ENCODE measurements at places on chromosomes 7 and 10. TPM values are rescaled to one million over a fixed set of nuclear protein-coding genes. Genes with fewer than 3 reads are reported as not detected.

GRCh38 chr7:111735661-111736551, 173.6 kb upstream of the IMMP2L start:
- H3K36me3 ChIP-seq = no peaks in the 10 kb centered on the region
- no peaks in the 10 kb centered on the region for H3K27me3 ChIP-seq
- H3K4me1 ChIP-seq = no peaks in the 10 kb centered on the region
- no peak overlapping the region for H3K4me3 ChIP-seq
- no peak overlapping the region for H3K27ac ChIP-seq

- H3K27me3 ChIP-seq = no peaks in the 10 kb centered on the region
- no peak overlapping the region for H3K4me3 ChIP-seq
- DNase-seq = no peak
- no peak overlapping the region for H3K27ac ChIP-seq
- H3K4me1 ChIP-seq = no peaks in the 10 kb centered on the region
- no peaks in the 10 kb centered on the region for H3K36me3 ChIP-seq
Measured at GRCh38 chr7:135100856-135101255, 47.0 kb upstream of the TMEM140 start.

DNA sequence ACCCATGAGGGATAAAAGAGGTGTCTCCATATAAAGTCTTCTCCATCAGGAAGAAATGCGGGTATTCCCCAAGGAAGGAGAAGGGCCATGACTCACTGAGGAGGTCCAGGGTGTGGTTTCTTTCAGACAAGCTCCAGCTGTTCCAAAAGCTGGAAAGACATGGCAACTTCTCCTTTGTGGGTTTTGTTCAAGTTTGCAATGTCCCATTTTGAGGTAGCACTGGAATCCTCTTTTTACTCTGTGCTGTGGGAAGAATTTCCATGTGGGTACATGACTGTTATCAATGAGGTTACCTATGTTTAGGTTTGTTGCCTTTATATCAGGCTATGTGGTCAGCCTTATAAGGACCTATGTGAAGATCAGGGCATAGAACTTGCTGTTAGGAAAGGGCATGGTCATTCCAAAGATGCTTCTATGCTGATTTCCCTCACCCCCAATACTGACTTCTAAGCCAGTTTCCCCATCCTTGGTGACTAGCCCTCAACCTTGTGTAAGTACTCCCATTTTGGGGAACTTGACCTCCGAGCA, 697.5 kb downstream of the INHBA start:
- no peak overlapping the region for H3K27ac ChIP-seq
- no peaks in the 10 kb centered on the region for H3K27me3 ChIP-seq
- H3K36me3 ChIP-seq = no peaks in the 10 kb centered on the region

DNA sequence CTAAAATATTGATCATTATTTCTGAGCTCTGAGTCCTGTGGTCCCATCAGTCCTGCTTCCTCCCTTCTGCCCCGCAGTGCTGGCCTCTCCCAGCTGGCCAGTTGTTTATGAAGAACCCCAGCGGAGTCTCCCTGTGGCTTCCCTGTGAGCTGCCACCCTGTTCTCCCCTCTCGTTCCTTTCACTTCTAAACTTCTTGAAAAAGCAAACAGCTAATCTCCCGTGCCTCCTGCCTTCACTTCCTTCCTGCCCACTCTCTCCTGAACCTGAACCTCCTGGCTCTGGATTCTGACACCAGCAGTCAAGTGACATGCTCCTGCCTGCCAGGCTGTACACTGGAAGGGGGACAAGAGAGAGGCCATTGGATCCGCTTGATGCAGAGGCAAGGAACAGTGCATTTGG, 63.7 kb upstream of the ZPBP start:
- H3K27me3 ChIP-seq = no peaks in the 10 kb centered on the region
- no peak overlapping the region for H3K27ac ChIP-seq
- H3K4me3 ChIP-seq = no peak overlapping the region
- H3K4me1 ChIP-seq = no peaks in the 10 kb centered on the region
- no peaks in the 10 kb centered on the region for H3K36me3 ChIP-seq

- no peaks in the 10 kb centered on the region for H3K27me3 ChIP-seq
- no peak for DNase-seq
- no peak overlapping the region for H3K27ac ChIP-seq
- H3K4me1 ChIP-seq = peaks cover under 1% of the 10 kb centered on the region
Measured at GRCh38 chr7:157925383-157925875, 588.6 kb downstream of the DNAJB6 start.

DNA sequence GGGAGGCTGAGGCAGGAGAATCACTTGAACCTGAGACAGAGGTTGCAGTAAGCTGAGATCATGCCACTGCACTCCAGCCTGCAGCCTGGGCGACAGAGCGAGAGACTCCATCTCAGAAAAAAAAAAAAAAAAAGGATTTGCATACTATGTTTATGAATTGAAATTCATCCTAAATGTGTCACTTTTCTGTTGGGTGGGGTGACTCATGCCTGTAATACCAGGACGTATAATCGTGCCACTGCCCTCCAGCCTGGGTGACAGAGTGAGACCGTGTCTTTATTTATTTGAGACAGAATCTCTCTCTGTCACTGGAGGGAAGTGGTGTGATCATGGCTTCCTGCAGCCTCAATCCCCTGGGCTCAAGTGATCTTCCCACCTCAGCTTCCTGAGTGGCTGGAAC, 5.8 kb downstream of the ZNF212 start:
- H3K36me3 ChIP-seq = peaks cover 2% of the 10 kb centered on the region
- no peaks in the 10 kb centered on the region for H3K27me3 ChIP-seq
- no peak overlapping the region for H3K27ac ChIP-seq

- no peaks in the 10 kb centered on the region for H3K4me1 ChIP-seq
- no peak for DNase-seq
- H3K27me3 ChIP-seq = no peaks in the 10 kb centered on the region
- no peaks in the 10 kb centered on the region for H3K36me3 ChIP-seq
- no peak overlapping the region for H3K27ac ChIP-seq
- H3K4me3 ChIP-seq = no peak overlapping the region
Measured at GRCh38 chr7:104971290-104972071, 42.5 kb upstream of the KMT2E start.

DNA sequence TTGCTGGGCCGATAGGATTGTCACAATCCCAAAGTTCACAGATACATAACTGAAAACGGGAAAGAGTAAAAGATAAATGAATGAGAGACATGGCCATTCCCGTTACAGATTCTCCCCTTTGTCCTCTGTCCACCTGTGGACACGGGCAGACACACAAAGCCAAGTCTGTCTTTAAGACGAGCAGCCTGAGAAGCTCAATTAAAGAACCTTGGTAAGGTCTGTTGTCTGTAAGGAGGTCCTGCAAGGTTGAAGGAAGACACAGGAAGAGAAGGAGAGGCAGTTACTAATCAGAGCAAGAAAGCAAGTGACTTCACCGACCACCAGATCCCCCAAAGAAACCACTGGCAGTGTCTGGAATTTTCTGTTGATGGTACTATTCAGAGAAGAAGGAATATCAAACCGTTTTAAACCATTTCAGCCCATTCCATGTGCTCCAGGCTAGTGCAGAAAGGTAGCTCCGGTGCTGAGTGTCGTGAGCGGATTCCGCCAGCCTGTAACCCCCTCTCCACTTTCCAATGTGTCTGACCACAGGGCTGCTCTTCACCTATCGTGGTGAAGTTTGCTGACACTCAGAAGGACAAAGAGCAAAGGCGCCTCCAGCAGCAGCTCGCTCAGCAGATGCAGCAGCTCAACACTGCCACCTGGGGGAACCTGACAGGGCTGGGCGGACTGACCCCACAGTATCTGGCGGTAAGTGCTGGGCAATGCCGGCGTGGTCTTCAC, 252.6 kb downstream of the CELF2 start:
- no peaks in the 10 kb centered on the region for H3K4me1 ChIP-seq
- DNase-seq = peak; percentile 95
- H3K36me3 ChIP-seq = no peaks in the 10 kb centered on the region

GRCh38 chr10:108360187-108360586, 1195.7 kb upstream of the SORCS1 start:
- H3K27ac ChIP-seq = no peak overlapping the region
- DNase-seq = no peak
- no peaks in the 10 kb centered on the region for H3K36me3 ChIP-seq
- H3K4me1 ChIP-seq = no peaks in the 10 kb centered on the region
- no peak overlapping the region for H3K4me3 ChIP-seq
- no peaks in the 10 kb centered on the region for H3K27me3 ChIP-seq

DNA sequence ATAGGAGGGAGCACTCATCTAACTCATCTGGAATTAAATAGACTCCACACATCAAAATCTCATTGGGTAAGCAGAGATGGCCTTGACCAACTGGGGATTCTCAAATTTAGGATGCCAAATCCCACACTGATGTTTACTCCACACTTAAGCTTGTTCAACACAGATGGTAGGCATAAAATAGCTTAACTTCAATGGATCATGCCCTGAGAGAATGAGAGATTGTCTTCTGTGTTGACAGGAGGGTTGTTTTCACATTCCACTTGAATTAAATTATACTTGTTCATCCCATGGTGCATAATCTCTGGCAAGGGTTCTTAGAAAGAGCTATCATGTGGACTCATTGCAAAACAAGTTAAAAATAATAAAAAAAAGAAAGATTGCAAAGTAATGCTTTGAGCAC, 391.4 kb downstream of the PLXDC2 start:
- H3K4me1 ChIP-seq = no peaks in the 10 kb centered on the region
- no peak overlapping the region for H3K4me3 ChIP-seq
- H3K27ac ChIP-seq = no peak overlapping the region
- H3K36me3 ChIP-seq = peaks cover 4% of the 10 kb centered on the region

DNA sequence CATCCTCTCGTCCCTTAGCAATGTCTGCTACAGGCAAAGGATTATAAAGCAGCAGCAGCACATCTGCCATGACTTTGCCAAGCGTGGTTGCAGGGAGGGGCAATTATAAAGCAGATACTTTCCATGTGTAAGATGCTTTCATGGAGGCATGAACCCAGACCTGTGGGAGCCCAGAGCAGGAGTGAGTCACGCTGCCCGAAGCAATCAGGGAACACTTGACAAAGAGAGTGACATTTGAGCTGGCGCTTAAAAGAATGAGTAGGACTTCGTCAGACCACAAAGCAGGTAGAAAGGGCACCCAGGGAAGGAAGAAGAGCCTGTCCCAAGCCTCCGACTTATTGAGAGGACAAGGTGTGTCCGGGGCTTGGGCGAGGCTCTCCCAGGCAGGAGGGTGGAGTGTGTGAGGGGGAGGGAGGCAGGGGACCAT, 147.2 kb downstream of the MYOF start:
- no peak for DNase-seq
- no peaks in the 10 kb centered on the region for H3K36me3 ChIP-seq
- H3K4me3 ChIP-seq = no peak overlapping the region
- no peak overlapping the region for H3K27ac ChIP-seq
- no peaks in the 10 kb centered on the region for H3K27me3 ChIP-seq
- peaks cover 1% of the 10 kb centered on the region for H3K4me1 ChIP-seq

DNA sequence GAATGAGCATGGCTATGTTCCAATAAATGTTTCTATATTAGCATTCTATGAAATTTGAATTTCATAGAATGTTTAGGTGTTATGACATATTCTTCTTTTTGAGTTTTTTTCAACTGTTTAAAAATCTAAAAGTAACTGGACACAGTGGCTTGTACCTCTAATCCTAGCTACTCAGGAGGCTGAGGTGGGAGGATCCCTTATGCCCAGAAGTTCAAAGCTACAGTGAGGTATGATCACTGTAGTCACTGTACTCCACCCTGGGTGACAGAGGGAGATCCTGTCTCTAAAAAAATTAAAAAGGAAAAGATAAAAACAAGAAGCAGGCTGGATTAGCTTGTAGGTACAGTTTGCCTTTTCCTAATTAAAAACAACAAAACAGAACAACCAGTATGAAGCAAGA, 95.1 kb downstream of the NRBF2 start:
- no peak for DNase-seq
- no peak overlapping the region for H3K27ac ChIP-seq
- no peaks in the 10 kb centered on the region for H3K27me3 ChIP-seq
- H3K4me1 ChIP-seq = no peaks in the 10 kb centered on the region

GRCh38 chr10:7164955-7165354, 245.9 kb downstream of the SFMBT2 start:
- peaks cover 6% of the 10 kb centered on the region for H3K36me3 ChIP-seq
- no peak for DNase-seq
- no peaks in the 10 kb centered on the region for H3K4me1 ChIP-seq
- no peaks in the 10 kb centered on the region for H3K27me3 ChIP-seq
- no peak overlapping the region for H3K4me3 ChIP-seq
- H3K27ac ChIP-seq = no peak overlapping the region

DNA sequence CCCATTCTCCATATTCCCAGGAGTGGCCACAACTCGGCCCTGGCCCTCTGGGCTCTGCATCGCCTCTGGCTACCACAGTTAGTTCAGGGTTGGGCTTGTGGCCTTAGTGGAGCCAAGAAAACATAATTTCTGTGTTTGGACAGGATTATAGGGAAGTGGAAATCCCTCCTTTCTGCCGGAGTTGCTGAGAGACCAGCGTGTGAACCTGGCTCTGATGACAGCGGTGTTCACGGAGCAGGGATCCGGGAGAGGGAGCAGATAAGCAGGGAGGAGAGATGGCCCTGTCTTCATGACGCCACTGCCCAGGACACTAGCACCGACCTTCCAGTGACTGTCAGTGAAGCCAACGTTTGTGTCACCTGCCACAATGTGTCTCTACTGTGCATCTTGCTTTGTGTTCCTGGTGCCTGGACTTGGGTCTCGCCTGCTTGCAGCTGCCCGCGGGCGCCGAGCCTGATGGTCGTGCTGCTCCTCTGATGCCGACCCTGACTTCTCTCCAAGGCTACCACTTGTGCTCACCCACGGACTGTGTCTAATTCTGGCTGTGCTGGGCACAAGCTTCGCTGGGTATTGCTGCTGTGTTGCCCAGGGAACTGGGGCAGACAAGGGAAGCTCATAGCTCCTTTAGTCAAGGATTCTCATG, 67.0 kb upstream of the VIPR2 start:
- H3K27me3 ChIP-seq = no peaks in the 10 kb centered on the region
- H3K36me3 ChIP-seq = no peaks in the 10 kb centered on the region
- no peak for DNase-seq
- H3K4me1 ChIP-seq = no peaks in the 10 kb centered on the region
- H3K27ac ChIP-seq = no peak overlapping the region
- no peak overlapping the region for H3K4me3 ChIP-seq

DNA sequence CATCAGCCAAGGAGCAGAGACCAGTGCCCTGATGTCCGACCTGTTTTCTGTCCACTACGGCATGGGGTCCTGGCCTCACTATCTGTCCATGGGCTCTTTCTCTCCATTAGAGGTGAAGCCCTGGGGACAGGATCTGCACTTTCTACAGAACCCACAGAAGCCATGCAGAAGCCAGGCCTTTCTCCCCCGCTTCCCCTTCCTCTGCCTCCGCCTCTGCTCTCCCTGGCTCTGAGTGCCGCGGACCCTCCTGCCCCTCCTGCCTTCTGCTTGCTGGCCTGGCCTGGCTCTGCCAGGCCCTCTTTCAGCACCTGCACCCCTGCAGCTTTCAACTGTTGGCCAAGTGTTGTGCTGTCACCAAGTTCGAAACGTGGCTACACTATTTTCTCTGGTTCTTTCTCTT, 439.8 kb upstream of the ZMIZ1 start:
- no peak overlapping the region for H3K4me3 ChIP-seq
- H3K36me3 ChIP-seq = no peaks in the 10 kb centered on the region
- no peak for DNase-seq

The TMEM139 gene
- total RNA-seq = 4.4 TPM

The HERC4 gene
- total RNA-seq = 39.3 TPM

The PRKG1 gene
- total RNA-seq = 15.2 TPM

The TMEM196 gene
- 0.07 TPM for total RNA-seq

The MEST gene
- total RNA-seq = 283 TPM

The ZNF735 gene
- not detected for total RNA-seq

The NODAL gene
- 6.3 TPM for total RNA-seq

The DUSP5 gene
- 30.3 TPM for total RNA-seq

The SNCG gene
- 4.8 TPM for total RNA-seq

The CALML5 gene
- total RNA-seq = not detected

The SLC18A2 gene
- total RNA-seq = 6.7 TPM

The WNT8B gene
- total RNA-seq = 0.67 TPM

The ACSM6 gene
- not detected for total RNA-seq

The ANKRD7 gene
- not detected for total RNA-seq
